Inflammatory macrophage treated with lipopolysaccharide for 4 hours (primary cell): ENCODE measurements at places on chromosomes 11 and 22.

- no peak for DNase-seq
Measured at GRCh38 chr11:59201353-59201752, 11.4 kb downstream of the MPEG1 start.

GRCh38 chr11:19689281-19690000, 23.2 kb upstream of the NAV2 start:
- DNase-seq: no peak

DNA sequence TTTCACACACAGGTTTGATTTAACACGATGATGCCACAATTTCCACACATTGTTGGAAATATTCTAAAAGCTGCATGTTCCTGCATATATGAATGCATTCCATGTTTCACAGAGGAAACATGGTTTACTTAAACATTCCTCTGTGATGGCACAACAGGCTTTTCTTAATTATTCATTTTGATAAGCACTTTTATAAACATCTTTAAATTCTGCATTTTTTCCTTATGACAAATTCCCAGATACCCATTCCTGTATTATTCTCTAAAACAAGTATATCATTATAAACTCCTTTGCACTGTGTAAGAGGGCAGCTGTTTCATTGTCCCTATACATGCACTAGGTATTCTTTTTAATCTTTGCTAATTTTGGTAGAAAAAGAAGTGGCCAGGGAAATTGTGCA, 532.3 kb downstream of the SOX6 start:
- DNase-seq: no peak

DNA sequence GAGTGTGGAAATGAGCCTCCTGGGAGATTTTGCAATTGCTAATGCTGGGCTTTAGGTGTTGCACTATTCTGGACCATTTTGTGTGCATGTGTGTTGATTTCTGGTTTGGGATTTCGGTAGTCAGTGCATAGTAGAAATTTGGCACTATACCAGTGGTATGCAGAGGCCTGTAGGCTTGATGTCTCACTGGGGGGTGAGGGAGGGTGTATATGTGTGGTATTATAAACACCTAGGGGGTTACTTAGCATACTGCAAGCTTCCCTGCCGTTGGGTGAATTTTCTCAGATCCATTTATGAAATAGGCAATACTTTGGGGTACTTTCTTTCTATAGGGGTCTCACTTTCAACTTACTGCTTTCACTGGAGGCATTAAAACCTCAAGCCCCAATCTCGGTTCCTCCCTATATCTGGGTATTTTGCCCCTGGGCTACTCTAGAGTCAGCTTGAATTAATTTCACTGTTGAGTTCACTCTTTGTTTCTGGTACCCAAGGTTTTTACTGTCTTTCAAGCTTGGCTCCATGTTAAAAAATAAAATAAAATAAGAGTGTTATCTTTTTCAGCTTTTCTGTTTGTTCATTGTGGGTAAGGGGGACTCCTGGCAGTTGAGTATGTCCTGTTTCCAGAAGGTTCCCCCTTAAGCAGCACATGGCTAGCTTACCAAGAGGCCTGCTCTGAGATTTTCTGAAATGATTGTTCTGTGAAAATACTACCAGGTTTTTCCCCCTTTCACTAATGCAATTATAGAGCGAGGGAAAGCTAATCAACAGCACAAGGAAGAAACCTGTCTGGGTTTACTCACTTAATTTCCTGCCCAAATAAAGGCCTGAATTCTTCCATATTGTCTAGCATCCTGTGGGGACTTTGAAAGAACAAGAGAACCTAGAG, 45.8 kb downstream of the PPFIBP2 start:
- DNase-seq: no peak

DNA sequence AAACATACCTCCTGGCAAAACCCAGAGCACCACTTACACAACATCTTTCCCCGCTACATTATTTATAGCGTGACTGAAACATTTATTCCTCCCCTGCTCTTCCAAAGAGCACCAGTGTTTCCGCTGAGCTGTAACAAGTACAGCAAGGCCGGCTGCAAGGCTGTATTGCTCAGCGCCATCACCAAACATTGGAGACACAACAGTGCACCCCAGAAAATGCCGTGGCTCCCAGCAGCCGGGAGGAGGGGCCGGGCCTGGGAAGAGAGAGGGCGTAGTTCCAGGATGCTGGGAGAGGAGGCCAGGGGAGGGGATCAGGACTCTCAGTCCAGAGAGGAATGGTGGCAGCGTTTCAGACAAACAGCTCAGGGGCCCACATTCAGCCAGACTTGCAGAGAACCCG, 133.2 kb downstream of the DSCAML1 start:
- DNase-seq: no peak

DNA sequence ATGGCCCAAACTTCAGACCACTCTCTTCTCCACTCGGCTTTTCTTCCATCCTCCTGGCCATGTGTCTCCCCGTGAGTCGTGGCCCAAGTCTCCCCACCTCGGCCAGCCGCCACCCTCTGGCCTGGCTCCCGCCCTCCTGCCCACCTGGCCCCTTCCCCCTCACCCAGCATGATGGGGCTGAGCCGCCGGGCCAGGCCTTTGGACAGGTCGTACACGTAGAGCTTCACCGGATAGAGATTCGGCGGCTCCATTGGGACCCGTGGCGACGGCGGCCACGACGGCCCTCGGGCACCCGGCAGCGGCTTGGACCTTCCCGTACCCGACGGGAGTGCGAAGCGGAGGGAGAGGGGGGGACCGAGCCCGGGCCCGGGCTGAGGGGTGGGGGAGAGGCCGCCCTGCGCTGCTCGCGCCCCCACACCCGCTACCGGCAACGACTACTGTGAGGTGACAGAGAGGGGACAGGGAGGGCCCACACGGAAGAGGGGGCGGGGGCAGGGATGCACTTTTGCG, at the start of gene DESI1:
DESI1 (minus strand) TSS at position 455 of the 510 bp plus-strand sequence; CDS start at position 251, 204 bp downstream.
- DNase-seq: peak; percentile 1

GRCh38 chr11:70760416-70761020, 362.2 kb downstream of the CTTN start:
- no peak for DNase-seq

DNA sequence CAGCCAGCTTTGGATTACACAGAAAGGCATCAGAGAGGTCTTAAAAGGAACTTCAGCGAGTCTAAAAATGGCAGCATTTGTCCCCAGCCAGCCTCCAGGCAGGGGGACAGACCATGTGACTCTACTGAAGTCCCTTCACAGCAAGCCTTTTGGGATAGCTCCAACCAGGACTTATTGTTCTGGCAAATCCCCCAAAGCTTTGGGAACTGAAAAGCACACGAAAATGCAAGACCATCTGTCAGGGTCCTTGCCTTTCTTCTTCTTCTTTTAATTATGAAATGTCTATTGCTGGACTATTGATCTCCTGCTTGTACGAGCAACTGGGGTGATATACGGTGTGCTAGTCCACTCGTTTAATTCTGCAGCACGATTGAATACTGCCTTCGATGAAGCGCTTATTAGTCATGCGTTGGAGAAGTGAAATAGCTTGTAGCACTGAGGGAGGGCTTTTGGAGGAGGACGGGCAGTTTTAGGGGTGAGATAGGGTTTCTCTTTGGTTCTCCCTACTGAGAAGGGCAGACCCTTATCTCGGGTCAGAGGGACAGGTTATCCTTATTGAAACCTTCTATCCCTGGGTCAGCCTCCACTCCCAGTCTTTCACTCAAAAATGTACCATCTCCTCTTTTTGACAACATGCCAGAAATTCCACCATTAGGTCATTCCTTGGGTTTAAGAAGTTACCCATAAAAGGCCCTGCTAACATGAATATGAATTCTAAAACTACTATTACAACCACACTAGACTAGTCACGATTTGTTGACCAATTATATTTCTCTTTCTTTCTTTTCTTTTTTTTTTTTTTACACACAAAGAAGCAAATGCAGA, 416.4 kb downstream of the MIAT start:
- no peak for DNase-seq

DNA sequence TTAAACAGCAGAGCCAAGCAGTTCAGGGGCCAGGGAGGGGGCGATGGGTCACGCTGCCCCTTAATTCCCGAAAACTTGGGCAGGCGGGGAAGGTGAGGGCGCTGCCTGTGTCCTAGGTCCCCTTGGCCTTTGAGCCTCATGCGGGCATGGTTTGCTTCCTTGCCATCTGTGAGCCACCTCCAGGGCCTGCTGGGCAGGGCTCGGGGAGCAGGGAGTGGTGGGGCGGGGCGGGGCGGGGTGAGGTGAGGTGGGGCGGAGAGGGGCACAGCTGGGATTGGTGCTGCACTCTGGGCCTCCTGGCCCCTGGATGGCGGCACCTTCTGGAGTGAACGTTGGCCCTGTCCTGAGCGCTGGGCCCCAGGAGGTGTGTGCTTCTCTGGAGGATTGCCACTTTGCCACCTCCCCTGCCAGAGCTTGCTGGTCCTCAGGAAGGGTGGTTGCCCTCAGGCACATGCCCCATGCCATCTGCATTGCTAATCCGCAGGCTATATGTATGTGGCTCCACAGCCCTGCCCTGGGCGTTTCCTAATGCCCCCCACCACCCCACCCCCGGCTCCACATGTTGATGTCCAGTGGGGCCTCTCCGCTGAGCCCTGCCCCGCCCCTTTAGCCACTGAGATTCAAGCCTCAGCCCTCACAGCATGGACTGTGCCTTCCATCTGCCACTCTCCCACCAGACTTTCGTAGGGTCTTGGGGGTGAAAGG, 352.5 kb downstream of the TBC1D22A start:
- DNase-seq: no peak

DNA sequence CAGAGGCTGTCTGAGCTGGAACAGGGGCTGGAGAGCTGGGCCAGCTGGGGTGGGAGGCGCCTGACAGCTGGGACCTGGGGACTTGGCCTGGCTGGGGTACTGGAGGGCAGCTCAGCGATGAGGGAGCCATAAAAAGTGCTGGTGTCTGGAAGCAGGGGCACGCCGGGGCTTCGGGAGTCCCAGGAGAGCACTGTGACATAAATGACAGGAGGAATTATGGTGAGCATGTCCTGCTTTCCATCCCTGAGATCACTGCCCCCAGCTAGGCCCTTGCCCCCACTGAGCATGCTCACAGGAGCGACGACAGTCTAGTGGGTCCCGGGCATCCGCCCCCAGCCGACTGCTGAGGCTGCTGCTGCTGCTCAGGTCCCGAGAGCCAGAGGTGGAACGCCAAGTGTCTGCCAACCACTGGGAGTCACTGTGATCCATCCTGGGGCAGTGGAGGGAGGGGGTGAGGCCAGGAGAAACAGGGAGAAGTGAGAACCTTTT, 6.2 kb downstream of the ROBO4 start:
- DNase-seq: no peak

- DNase-seq: no peak
Measured at GRCh38 chr22:29773233-29773632, 6.1 kb downstream of the UQCR10 start.

DNA sequence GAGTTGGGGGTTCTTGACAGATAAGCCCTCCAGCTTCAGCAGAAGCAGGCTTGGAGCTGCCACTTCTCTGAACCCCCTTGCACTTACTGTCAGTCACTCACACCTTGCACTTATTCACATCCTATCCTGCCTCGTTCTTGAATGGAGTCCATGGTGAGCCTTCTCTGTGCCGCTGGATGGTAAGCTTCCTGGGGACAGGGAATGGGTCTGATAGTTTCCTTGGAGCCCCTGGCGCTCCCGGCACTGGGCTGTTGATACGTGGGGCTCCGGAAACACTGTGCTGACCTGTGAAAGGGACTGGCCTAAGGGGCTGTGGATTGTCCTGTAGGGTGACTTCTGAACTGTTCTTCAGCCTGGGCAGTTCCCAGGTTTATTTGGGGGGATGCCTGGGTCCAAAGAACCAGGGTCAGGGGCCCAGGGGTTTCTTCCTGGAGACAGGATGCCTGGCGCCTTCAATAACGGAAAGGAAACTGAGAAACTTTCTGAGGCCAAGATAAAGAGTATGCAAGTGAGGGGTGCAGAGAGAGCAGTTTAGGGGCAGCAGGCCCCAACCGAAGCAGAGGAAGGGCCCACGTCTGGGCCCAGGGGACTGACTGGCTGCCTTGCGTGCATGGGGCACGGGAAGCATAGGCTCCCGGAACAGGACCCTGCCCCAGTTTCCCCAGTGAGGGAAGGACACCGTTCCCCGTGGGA, 709 bp upstream of the ST3GAL4 start:
- no peak for DNase-seq

GRCh38 chr11:6498121-6498520, 1.0 kb downstream of the DNHD1 start:
- no peak for DNase-seq

DNA sequence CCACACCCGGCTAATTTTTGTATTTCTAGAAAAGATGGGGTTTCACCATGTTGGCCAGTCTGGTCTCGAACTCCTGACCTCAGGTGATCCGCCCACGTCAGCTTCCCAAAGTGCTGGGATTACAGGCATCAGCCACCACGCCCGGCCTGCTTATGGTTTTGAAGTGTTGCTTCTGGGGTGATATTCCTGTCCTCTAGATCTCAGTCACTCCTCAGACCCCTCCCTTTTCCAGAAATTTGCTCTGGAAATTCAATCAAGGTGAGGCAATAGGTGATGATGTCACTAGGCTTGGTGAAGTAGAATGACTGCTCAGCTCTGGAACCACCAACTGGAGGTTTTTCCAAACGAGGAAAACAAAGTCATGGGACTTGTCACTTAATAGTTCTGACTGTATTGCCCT, 36.6 kb upstream of the CREB3L1 start:
- no peak for DNase-seq

DNA sequence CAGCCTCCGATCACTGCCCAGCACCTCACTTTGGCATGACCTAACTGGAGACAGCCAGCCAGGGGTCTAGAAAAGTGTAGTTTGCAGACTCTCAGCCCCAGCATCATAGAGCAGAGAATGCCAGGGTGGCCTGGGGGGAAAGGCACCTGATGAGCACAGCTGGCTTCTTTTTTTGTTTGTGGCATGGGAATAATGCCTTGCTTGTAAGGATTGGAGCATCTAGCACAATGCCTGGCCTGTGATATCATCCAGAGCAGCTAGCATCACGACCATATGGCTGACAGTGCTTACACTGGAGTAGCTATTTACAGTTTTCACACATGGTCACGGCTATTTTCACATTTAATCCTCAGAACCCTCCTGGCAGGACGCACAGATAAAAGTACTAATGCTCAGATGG, 594.8 kb upstream of the B3GAT1 start:
- DNase-seq: no peak
